ENCODE measurements at places on chromosomes 1 and 21.

DNA sequence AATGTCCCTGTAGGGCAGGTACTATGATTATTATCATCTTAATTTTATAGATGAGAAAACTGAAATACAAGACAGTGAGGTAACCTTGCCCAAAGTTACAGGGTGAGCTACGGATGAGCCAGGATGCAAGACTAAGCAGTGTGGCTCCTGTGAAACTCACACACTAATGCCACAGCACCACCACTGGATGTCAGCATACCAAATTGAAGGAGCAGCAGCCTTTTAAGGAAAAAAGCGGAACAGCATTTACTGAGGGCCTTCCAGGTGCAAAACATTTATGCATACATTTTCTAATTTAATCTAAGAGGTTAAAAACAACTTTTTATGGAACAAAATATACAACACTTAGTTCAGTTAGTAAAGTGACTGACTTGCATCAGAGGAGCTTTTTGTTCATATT is 41.7 kb downstream of the SEC16B start:
- peak; percentile 38 for DNase-seq

GRCh38 chr1:108194051-108194450 is 6.1 kb downstream of the SLC25A24 start:
- DNase-seq: no peak

DNA sequence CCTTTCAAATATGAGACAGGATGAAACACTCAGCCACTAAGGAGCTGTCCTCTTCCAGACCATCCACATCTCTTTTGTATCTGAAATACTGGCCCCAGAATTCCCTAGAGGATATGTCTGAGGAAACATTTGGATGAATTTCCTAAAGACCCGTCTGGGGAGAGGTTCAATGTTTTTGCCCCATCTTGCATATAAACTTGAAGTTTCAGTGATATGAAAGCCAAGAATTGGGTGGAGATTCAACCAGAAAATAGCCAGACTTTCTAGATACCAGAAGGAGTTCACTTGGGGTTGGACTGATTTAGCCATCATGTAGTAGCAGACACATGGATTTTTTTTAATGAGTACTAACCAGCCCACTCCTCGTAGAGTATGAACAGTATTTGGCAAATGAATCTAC is 182.0 kb downstream of the PLPP3 start:
- no peak for DNase-seq

GRCh38 chr1:88890791-88891317 is 513 bp downstream of the GTF2B start:
- peak; percentile 48 for DNase-seq

DNA sequence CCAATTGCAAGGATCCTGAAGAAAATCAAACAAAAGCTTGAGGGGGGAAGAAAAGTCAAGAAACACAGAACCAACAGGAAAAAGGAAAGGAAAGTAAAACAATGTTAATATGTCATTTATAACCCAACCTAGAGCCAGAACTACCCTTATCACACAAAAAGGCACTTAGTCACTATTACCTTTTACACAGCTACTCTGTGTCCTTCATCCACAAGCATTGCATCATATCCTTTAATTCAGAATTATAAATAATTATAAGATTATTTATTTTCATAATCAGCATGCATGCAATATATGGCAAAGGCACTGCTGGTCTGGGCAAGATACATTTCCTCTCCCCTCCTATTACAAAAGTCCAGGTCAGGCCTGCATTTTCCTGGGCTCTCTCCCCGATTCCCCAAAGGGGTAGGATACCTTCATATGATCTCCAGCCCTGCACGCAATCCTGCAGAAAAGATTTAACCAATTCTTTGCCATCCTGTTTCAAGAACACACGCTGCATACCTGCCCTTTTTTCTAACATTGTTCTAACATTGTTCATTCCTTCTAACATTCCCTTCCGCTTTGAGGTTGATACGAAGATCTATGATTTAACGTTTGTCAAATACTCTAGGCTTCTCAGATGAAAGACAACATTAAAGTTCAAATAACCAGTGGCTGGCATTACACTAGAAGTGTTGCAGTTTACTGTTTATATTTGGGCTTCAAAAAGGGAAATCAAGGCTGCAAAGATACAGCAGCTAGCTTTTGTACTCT is 4.3 kb downstream of the PTPN14 start:
- DNase-seq: no peak

GRCh38 chr1:1021010-1021919 is 1.3 kb downstream of the AGRN start:
- peak; percentile 63 for DNase-seq

DNA sequence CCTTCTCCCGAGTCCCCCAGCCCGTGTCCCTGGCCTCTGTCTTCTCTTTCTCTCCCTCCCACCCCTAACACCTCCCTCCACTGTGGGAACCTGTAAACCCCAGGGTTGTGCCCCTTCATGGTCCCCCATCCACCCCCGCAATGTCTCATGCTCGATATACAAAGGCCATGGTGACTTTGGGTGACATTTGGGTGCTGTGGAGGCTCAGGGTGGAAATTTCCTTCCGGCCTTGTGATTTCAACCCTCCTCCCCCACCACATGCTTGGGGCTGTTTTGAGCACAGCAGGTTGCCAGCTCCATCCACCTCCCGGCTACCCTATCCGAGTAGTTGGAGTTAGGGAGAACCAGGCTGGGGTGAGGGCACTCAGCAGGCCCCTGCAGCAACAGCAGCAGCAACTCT is 25.7 kb upstream of the VPS13D start:
- DNase-seq: no peak

DNA sequence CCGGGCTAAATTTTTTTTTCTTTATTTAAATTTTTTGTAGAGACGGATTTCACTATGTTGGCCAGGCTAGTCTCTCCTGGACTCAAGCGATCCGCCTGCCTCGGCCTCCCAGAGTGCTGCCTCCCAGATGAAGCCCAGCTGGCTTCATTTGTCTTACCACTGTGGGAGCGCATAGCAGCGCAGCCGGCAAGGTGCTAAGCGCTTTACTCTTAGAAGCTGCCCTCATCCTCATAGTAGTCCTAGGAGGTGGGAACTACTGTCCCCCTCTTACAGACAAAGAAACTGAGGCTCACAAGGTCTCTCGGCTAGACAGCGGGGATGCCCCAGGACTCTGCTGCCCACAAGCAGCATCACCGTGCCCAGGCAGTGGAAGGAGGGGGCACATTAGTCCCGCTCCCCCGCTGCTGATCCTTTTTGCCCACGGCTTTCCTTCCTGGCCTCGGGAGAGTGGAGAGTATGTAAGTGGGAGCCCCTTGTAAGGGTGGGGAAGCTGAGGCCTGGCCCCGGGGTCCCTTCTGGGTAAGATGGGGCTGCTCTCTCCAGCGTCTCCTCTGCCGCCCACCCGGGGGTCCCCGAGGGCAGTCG is 726 bp downstream of the TMEM54 start:
- peak; percentile 19 for DNase-seq

- DNase-seq: no peak
Measured at GRCh38 chr1:240630409-240630808, 18.5 kb upstream of the GREM2 start.

DNA sequence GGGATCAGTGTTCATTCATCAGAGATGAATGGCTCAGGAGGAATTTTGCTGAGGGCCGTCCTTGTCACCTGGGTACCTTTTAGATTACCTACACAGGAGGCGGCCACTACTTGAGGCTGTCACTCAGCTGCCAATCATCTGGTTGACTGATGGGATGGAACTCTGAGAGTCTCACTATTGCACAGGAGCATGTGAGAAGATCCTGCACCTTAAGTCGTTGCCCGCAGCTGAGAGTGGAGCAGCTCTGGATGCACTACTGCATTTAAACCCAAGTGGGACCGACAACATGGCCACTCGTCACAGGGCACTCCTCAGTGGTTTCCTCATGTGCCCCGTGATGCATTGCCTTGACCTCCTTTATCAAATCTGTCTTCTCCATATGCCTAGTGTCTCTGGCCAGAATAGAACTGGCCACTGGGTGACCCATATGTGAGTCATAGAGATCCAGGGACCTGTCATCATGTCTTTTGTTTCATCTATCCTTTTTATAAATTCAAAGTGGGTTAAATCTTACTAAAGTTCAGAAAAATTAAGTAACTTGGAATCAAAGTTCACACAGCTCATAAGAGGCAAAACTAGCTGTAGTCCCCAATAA is 165.5 kb downstream of the ZSCAN20 start:
- no peak for DNase-seq

GRCh38 chr1:26701266-26701994 is 5.6 kb downstream of the ARID1A start:
- DNase-seq: peak; percentile 70

DNA sequence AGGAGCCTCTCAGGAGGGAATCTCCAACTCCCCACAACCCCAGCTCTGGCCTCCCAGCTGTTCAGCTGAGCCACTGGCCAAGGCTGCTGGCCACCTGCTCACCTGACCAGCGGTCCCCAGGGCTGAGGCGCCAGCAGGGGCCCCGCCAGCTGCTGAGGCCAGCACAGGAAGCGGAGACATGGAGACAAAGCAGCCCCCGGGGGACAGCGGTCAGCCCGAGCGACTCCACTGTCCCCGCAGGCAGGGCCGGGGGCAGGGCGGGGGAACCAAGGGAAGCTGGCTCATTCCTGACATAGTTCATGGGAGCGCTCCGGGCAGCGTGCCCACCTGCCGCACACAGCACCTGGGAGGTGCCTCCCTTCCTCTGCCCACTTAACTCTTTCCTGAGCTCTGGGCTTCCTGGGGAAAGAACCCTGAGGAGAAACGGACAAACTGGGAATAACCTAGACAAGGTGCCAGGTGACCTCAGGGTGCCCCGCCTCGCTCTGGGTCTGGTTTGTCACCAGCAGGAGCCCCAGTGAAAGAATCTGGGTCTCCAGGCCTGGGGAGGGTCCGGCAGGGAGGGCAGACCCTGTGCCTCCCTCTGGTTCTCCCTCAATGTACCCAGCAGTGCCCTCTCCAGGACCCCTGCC is 10.7 kb downstream of the EPHA2 start:
- peak; percentile 79 for DNase-seq

- DNase-seq: no peak
Measured at GRCh38 chr1:163196449-163196787, 6.3 kb downstream of the RGS5 start.

GRCh38 chr1:223500560-223501425 is 107.6 kb downstream of the CCDC185 start:
- peak; percentile 99 for DNase-seq

DNA sequence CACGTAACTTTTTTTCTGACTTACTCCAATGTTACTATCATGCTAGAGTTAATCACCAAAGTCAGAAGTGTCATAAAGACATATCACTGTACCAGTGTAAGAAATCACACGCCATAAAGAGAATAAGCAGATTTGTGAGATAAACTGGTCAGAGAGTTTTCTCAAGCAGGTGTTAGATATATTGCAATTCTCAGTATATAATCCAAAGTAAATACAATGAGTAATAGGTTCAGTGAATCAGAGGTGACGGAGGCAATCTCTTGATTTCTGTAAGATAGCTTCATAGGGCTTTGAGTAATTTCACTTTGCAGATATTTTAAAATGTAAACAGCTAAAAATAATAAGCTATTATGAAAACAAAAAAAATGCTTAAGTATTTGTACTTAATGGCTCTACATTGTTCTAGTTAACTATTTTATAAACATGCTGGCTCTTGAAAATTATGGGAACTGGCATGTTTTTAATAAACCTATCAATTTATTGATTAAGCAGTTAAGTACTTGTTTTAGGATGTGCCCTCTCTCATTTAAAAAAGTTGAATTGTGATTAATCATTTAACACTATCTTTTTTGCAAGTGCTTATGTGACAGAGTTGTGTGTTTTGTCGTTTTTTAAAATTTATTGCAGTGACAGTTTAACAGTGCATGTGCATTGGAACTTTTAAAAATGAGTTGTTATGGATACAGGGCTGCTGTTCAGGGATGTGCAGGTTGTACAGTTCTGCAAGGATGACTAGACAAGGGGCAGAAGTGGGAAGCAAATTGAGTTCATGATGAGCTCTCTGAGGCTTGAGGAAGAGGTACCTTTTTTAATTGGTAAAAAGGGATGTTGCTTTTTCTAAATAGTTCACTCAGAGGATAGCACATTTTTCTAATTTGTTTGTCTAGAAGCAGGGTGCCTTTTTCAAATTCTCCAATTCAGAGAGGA is 119.1 kb downstream of the USP25 start:
- DNase-seq: peak; percentile 85

- DNase-seq: no peak
Measured at GRCh38 chr1:191699343-191699742, 458.9 kb upstream of the RGS18 start.

- DNase-seq: no peak
Measured at GRCh38 chr1:244760471-244760870, 75.0 kb upstream of the COX20 start.

- DNase-seq: no peak
Measured at GRCh38 chr1:55107101-55107500, 67.8 kb downstream of the PCSK9 start.

GRCh38 chr1:227897704-227898438 is 49.9 kb downstream of the WNT9A start:
- no peak for DNase-seq

- DNase-seq: peak; percentile 73
Measured at GRCh38 chr1:88013485-88013884, 670.6 kb upstream of the PKN2 start.

- DNase-seq: peak; percentile 79
Measured at GRCh38 chr1:8545078-8545477, 227.2 kb downstream of the SLC45A1 start.

- DNase-seq: no peak
Measured at GRCh38 chr1:221025956-221026355, 146.7 kb downstream of the HLX start.

DNA sequence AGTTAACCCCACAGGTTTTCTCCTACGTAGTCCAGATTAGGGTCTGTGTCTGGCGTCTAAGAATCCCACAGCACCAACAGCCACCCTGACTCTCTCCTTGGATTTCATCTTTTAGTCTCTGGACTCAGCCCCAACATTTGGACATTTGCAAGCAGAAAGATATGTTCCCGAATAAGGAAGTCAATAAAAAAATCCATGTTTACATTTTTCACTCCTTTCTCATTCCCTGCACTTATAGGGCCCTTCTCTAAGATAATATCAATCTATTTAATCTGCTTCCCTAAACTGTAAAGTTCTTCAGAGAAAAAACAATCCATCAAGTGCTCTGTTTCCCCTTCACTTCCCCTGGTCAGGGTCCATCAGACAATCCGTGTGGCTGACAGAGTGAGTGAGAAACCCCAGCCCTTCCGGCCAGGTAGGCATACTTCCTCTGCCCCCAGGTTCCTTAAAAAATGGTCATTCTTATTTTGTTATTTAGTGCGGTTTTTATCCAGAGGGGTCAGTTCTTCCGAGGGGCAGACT is 105.9 kb upstream of the CDC42BPA start:
- no peak for DNase-seq

- no peak for DNase-seq
Measured at GRCh38 chr21:29384683-29385359, 86.1 kb downstream of the BACH1 start.

DNA sequence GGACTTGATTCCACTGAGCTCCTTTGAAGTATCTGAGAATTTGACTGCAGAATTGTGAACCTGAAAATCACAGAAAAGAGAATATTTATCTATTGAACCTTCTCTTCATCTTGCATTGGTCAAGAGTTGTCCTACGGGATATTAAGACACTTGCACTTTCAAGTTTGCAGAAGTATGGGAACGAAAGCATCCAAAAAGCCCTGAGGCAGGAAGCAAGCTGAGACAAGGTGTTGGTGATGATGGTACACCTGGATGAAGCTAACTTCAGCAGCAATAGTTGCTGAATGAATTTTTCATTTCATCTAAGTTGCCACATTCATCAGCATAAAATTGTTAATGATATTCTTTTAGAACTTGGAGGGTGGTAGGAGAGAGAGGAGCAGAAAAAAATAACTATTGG is 686.6 kb upstream of the ADAMTS5 start:
- DNase-seq: peak; percentile 88
